ENCODE measurements at places on chromosomes 7 and 10. TPM values are rescaled to one million over a fixed set of nuclear protein-coding genes. Genes with fewer than 3 reads are reported as not detected.

The TBXAS1 gene
- 9.8 TPM for polyA plus RNA-seq

The OR13A1 gene
- not detected for polyA plus RNA-seq

The SHH gene
- 0.01 TPM for polyA plus RNA-seq

The INPP5F gene
- 5.1 TPM for polyA plus RNA-seq

The SYCE1 gene
- polyA plus RNA-seq = 2.2 TPM

The TEX47 gene
- not detected for polyA plus RNA-seq

The DKK1 gene
- 8.0 TPM for polyA plus RNA-seq

The PPP1R17 gene
- not detected for polyA plus RNA-seq

The CAPZA2 gene
- 72.1 TPM for polyA plus RNA-seq

The OR2A5 gene
- not detected for polyA plus RNA-seq

The POLR2J2 gene
- polyA plus RNA-seq = 1.1 TPM
